ENCODE measurements at places on chromosomes 4 and X.

DNA sequence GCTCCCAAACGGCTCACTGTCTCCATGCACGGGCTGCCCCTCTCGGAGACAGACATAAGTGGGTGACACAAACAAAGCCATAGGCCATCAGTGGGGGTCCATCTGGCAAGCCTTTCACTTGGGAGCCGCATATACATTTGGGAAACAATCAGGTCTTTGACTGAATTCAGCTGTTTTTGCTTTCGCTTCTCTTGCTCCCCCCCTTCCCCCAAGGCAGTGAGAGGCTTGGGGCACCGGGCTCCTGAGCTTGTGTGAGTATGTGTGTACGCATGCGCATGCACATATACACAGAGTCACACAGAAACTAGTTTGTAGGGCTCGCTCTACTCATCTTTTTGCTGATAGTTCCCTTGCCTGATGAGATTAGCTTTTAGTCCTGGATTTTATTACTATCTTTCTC is 284.4 kb downstream of the AFF2 start:
- no peak for DNase-seq

- no peak for DNase-seq
Measured at GRCh38 chrX:10828640-10829039, 208.3 kb upstream of the MID1 start.

- no peak for DNase-seq
Measured at GRCh38 chrX:108399418-108400165, 38.6 kb downstream of the COL4A6 start.

DNA sequence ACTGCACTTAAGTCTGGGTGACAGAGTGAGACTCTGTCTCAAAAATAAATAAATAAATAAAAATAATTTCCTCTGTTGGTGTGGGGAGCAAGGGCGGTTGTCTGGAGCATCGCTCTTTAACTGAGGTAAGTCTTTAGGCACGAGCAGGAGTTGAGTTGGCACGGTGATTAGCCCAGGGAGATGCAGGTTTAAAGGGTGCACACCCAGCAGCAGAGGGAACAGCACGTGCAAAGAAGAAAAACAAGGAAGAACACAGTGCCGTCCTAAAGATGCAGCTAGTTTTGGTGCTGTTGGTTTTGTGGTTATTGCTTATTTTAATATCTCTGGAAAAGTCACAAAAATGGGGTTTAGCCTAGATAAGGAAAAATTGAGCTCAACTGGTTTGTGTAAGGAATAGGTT is 87.8 kb downstream of the DHX15 start:
- no peak for DNase-seq

- DNase-seq: no peak
Measured at GRCh38 chrX:96540111-96540631, 144.5 kb upstream of the DIAPH2 start.

- DNase-seq: no peak
Measured at GRCh38 chrX:3346501-3347259, at the start of gene MXRA5. Gene MXRA5 (minus strand): TSS chrX:3346652. CDS start chrX:3343833, 2,819 bp downstream.

GRCh38 chr4:70802928-70803580 is 36.6 kb downstream of the GRSF1 start:
- DNase-seq: no peak

GRCh38 chr4:106358899-106359298 is 9.7 kb downstream of the GIMD1 start:
- DNase-seq: no peak

- DNase-seq: no peak
Measured at GRCh38 chr4:175386776-175387507, 425.1 kb downstream of the GPM6A start.

- peak; percentile 50 for DNase-seq
Measured at GRCh38 chr4:4334798-4335520, 44.9 kb downstream of the ZBTB49 start.

DNA sequence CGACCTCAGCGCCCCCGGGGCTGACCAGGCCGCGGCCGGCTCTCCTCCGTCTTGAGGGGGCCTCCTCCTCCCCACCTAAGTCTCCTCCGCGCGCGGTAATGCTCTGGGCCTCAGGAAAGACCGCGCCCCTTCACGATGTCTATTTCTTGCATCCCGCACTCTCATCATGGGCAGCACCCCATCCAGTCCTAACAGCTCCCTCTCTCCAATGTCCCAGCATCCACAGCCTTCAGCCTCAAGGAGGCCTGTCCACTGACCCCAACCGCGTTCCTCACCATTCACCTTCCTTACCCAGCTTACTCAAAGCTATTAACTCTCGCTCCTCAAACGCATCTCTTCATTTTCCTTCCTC is 77.5 kb downstream of the MAGED4 start:
- DNase-seq: no peak

GRCh38 chr4:14072506-14072905 is 445.0 kb upstream of the BOD1L1 start:
- DNase-seq: no peak

GRCh38 chrX:806586-806985 is 176.0 kb downstream of the SHOX start:
- DNase-seq: no peak

- no peak for DNase-seq
Measured at GRCh38 chr4:155961575-155961974, 7.9 kb upstream of the CTSO start.

DNA sequence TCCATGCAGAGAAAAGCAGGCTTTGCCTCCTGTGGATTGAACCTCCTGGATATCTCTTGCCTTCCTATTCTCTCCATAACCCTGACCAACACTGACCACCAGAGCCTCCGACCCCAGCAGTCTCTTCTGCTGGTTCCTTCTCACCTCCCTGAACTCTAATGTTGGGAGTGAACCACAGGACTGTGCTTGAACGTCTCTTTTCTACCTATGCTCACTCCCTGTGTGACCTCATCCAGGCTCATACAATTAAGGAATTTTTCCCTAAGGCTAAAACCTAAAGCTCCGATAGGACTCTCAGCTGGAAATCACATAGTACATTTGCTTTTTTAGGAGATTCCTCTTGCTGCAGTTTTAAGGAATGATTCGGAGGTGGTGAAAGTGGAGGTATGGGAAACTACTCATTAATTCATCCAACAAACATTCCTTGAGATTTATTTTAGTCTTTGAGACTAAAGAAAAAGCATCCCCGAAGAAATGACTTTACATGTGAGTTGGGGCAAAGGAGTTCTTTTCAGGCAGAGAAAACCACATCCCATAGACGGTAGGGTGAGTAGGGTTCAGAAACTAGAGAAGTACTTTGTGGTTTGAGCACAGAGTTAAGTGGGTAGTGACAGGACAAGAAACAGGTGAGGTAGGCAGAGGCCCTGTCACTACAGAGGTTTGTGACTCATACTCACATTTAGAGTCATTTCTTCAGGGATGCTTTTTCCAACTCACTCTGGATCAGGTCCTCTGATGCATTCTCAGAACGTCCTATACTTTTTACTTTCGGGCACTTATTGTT is 30.8 kb downstream of the NDNF start:
- no peak for DNase-seq

Measured in SJSA1 (cell line).